ENCODE measurements at places on chromosomes 5 and 9.

- no peak for DNase-seq
These were observed 195.5 kb downstream of the DRD1 start for GRCh38 chr5:175248416-175248905.

DNA sequence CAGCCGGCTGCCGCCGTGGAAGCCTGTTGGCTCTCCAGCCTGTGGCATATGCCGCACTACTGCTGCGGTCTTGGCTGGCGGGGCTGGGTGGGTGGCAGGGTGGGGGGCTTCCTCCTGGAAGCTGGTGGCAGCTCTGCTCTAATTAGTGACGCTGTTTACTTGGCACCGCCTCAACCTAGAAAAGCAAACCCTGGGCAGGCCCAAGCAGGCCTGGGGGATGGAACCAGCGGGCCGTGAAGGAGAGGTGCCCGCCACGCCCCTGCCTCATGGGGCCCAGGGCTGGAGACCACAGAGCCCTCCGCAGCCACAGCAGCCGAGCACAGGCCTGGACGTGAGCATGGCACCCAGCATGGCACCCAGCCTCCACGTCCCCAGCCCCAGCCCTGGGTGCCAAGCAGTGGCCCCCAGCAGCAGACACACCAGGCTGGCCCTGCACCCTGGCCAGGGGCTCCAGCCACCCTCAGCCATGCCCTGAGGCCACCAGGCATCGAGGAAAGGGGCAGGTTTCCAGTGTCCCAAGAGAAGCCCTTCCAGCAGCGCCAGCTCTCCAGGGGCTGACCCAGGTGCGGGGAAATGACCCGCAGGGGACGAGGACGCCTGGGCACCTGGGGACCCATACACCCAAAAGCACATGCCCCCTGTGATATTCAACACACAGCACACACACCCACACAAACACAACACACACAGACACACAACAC lies 5.4 kb upstream of the CCDC187 start:
- no peak for DNase-seq

DNA sequence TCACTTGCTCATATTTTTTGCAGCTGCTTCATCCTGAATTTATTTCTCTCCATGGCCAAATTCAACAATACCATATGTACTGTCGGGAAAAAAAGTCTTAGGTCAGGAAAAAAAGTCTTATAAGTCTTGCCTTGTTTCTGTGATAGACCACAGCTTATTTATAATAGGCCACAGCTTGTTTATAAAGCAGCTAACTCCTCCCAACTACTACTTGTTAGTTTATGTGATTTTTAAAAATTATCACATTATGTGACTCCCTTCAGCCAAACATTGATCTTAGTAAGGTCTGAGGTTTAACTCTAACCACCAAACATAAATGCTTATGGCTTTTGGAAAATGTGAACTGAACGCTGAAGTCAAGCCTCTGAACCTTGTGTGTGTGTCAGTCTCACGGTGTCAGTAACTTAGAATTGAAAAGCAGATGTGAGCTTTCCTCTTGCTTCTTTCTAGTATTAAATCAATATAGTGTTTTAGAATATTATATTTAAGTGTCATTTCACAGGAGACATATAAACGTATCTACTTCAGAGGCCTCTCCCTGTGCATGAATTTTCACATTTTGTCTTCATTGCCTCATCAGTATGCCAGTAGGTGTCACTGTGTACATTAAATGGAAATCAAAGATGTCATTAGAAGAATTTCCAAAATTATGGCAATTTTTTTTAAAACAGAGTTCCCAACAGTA lies 51.3 kb downstream of the SNX24 start:
- no peak for DNase-seq

DNA sequence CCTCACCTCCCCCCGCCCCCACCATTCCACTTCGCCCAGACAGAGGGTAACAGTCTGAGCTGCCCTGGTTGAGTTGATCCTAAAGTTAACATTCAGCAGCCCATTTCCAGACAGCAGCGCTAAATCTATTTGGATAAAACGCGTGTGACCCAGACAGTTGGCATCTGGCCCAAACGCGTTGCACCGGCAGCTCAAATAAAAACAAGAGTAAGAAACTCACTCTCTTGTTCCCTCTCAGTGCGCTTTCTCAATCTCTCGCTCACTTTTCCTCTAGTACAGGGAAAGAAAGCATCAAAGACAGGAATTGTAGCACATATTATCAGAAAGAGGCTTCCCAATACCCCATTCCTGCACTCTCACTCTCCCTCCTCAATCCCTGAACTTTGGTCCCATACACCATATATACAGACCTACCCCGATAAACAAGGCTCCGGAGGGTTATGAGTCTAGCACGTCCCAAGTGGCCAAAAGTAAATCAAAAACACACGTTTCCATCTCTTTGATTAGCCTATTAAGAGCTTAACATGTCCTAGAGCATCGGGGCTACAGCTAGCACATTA lies 1.3 kb downstream of the ADAMTS6 start:
- no peak for DNase-seq

DNA sequence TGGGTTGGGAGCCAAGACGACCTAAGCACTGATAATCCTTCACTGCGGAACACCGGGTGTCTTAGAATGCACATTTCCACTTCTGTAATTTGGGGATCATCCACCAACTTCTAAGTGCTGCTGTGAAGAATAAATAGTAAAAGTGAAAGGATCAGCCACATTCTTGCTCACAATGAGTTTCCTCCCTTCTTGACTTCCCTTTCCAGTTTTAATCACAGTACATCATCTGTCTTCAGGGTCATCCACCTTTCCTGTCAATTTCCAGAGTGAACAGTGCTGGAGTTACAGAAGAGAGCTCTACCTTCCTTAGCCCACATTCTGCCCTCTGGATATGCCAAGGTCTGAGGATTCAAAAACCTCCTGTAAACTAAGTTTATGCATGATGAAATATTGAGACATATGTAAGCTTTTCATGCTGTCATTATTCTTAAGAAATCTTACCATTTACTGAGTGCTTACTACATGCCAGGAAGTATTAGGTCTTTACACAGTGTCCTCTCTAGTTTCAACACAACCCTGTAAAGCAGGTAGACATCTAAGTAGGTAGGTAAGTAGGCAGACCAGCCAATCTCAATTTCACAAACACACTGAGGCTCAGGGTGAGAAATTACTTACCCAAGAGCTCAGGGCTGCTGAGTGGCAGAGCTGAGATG lies 105.2 kb downstream of the CDK5RAP2 start:
- no peak for DNase-seq

- no peak for DNase-seq
These were observed 114.4 kb downstream of the UBAP2 start for GRCh38 chr9:33934188-33934878.

- no peak for DNase-seq
These were observed 91.2 kb downstream of the RAB3C start for GRCh38 chr5:58674070-58674469.

- DNase-seq, result no peak
These were observed 102.7 kb upstream of the IER5L start for GRCh38 chr9:129280623-129281271.

GRCh38 chr5:126919566-126919965 lies 110.8 kb downstream of the MARCHF3 start:
- no peak for DNase-seq

DNA sequence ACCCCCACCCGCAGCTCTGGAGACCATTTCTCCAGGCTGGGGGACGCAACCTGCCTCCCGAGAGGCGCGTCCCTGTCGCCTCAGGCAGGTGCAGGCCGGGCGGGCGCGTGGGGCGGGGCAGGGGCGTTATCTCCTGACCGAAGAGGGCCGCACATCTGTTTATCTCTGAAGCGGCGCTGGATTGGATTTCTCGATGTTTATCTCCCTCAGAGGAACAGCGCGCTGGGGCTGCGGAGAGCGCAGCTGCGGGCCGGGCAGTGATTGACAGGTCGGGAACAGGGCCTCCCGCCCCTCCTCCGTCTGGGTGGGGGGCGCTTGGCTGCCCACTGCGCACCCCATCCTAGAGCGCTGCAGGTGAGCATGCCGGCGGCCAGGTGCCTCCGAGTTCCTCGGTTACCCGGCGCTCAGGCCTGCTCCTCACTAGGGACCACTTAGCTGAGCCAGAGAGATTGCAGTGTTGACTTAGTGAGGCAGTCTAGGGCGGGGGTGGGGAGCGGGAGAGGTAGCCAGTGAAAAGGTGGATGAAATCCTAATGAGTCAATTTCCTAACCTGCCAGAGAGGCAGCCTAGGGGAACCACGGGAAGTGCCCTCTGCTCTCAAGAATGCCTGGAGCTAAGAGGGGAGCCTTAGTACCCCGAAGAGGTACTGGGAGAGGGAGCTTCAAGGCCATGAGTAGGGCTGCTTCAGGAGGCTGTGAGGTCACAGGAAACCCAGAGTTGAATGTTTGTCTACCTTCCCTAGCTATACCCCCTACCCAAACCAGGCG lies 39.6 kb upstream of the TIFAB start:
- DNase-seq, result no peak

GRCh38 chr5:157548513-157549282 lies 26.9 kb downstream of the ADAM19 start:
- DNase-seq, result peak; percentile 87

GRCh38 chr5:8611067-8611466 lies 742.1 kb downstream of the MTRR start:
- DNase-seq, result no peak

DNA sequence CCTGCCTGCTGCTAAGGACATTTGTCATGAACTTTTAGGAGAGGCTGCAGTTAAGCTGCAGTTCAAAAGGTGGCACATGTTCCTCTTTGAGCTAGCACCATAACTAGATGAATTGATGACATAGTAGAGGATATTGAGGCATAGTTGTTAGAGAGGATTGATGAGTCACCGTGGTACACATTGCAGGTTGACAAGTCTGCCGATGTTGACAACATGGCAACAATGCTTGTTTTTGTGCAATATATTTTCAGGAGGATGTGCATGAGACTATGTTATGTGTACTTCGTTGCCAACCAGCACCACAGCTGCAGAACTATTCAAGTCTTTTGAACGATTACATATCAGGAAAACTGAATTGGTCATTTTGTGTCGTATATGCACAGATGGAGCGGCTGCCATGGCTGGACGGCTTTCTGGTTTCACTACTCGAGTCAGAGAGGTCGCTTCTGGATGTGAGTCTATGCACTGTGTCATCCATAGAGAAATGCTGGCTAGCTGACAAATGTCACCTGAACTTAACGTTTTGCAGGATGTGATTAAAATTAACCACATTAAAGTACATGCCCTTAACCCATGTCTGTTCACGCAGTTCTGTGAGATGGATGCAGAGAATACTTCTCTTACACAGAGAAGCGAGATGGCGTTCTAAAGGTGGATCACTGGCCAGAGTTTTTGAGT lies 24.2 kb downstream of the ANP32B start:
- DNase-seq, result no peak

DNA sequence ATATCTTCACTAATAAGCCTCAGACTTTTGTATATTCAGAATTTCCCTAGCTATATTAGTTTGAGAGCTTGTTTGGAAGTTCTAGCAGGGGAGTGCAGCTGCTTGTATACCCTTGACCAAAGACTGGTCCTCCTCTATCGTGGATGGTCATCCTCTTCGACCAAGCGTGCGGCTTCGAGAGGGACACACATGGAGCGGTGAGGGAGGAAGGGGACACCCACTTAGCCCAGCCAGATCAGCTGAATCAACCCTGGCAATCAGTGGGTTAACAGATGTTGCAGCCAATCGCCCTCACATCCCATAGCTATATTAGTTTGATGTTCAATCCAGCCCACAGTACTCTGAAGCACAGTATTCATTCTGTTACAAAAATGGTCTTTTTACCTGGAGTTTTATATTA lies 3.2 kb downstream of the CAVIN4 start:
- no peak for DNase-seq

DNA sequence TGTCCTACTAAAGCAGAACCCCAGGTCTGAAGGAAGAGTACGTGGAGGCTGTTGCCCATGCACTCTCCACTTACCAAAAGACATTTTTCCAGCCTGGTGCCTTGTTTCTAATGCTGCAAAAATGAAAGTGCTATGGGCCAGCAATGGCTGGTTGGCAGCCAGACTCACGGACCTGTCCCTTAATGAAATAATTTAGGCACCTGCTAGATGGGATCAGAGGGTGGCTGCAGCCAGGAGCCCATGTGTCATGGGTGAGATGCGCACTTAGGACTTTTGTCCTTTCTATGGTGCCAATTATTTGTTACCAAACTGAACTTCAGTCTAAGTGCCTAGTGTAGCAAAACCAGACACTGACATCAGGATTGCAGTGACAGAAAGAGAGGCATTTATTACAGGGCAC lies 276.3 kb downstream of the YTHDC2 start:
- DNase-seq, result no peak

DNA sequence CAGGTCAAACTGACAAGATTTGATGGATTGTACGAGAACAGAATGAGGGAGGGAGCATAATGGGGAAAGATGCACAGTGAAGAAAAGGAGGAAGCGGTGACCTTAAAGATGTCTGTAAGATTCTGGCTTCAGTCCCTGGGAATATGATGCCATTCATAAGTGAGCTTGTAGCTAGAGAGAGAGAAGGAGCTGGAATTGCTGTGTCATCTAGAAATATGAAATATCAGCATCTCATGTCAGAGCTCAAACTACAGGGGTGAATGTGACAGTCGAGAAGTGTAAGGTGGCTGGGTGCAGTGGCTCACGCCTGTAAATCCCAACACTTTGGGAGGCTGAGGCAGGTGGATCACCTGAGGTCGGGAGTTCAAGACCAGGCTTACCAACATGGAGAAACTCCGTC lies 24.0 kb upstream of the WHRN start:
- no peak for DNase-seq

- no peak for DNase-seq
These were observed 2006.1 kb upstream of the WWC1 start for GRCh38 chr5:166285361-166285760.

DNA sequence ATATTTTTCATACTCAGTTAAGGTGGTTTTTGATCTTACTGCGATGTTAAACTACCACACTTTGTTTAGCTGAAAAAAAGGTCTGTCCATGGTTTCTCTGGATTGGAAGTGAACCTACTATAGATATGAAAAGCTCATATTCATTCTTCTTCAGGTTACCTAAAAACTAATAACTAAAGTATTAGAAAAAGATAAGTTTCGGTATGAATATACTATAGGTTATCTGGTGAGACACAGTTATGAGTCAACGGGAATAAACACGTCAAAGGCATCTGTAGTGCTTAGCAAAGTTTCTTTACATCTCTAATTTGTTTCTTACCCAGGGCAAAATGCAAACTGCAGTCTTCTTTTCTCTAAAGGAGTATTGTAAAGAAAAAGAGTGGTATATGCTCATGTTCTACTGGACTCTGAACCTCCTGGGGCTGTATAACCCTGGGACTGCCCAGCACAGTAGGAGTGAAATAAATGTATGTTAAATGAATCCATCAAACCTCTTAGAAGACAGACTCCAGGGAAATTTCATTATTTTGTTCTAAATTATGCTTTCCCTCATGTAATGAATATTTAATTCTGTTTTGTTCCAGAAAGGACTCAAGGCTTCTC lies 521.9 kb downstream of the PDE4D start:
- DNase-seq, result no peak

GRCh38 chr5:151414536-151414935 lies 32.9 kb upstream of the SLC36A1 start:
- DNase-seq, result no peak

DNA sequence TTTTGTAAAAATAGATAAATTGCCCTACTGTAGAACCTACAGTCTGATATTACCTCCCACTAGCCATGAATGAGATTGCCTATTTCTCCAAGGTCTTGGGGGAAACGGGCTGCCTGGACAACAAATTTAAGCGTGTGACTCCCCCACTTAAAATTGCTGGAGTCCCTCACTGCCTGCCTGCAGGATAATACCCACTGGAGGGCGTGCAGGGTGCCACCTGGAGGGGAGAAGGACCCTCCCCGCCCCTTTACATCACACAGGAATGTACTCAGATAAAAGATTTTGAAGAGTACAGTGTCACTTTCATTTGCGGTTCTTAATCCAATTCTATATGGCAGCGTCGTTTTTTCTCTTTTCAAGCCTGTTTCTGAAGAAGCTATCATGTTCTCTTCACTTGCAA lies 6.2 kb upstream of the TRIM7 start:
- no peak for DNase-seq

- DNase-seq, result peak; percentile 72
These were observed 221.6 kb downstream of the NR2F1-AS1 start for GRCh38 chr5:93359296-93359959.
